Fibroblast of skin of right quadriceps (primary cell): ENCODE measurements at places on chromosomes 13 and 19.

DNA sequence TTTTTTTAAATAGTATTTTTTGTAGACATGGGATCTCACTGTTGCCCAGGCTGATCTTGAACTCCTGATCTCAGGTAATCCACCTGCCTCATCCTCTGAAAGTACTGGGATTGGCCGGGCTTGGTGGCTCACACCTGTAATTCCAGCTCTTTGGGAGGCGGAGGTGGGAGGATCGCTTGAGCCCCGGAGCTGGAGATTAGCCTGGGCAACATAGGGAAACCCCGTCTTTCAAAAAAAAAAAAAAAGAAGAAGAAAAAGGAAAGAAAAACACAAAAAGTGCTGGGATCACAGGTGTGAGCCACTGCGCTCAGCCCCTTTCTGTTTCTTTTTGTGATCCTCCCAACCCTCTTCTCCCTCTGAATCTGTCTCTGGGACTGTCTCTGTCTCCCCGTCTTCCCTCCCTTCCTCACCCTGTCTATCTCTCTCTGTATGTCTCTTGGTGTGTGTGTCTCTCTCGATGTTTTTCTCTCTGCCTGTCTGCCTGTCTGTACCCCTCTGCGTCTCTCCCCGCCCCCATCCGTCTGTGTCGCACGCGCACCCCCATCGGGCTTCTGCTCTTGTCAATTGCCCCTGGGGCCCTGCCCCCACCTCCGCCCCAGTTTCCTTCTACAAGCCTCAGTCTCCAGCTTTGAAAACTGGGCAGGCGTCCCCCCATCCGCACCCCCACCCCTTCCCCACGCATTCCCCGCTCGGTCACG lies 540 bp upstream of the ZFP36 start:
- DNase-seq: no peak

- peak; percentile 93 for DNase-seq
Measured at GRCh38 chr19:2523630-2524311, 47.8 kb downstream of the GADD45B start.

DNA sequence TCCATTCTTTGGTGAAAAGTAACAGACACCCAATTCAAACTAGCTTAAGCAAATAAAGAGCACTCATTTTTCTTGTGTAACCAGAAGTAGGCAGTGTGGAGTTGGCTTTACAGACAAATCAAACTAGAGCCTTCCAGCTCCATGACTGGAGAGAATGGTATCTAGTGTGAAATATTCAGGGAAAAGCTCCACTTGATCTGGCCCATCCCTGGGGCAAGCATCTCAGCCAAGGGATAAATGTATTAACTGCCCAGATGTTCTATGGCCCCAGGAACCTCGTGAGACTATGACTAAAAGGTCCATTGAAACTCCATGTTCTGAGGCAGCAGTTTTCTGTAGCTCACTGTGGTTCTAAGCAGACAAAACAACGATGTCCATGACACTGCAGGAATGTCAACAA lies 49.9 kb downstream of the TBC1D4 start:
- DNase-seq: no peak

GRCh38 chr13:32107973-32108372 lies 76.4 kb downstream of the FRY start:
- DNase-seq: no peak

DNA sequence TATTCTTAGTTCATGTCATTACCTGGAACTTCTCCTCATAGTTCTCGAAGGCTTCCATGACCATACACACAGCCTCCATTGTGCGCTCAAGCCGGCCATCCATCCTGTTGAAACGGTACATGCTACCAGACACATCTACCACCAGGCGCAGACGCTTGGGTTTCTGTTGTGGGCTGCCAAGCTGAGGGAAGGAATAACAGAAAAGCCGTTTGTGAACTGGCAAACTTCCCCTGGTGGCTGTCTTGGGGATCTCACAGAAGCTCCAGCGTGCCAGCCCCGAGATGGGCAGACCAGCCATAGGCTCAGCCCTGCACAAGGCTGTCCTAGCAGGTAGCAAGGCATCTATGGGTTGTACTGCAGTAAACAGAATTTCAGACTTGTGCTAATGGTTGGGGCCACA lies 130.1 kb downstream of the RGCC start:
- DNase-seq: no peak

- no peak for DNase-seq
Measured at GRCh38 chr19:30855442-30855841, 483.3 kb downstream of the ZNF536 start.

- DNase-seq: peak; percentile 96
Measured at GRCh38 chr13:43054803-43055802, 31.7 kb downstream of the DNAJC15 start.

- no peak for DNase-seq
Measured at GRCh38 chr19:51737924-51738323, 13.8 kb downstream of the FPR1 start.

DNA sequence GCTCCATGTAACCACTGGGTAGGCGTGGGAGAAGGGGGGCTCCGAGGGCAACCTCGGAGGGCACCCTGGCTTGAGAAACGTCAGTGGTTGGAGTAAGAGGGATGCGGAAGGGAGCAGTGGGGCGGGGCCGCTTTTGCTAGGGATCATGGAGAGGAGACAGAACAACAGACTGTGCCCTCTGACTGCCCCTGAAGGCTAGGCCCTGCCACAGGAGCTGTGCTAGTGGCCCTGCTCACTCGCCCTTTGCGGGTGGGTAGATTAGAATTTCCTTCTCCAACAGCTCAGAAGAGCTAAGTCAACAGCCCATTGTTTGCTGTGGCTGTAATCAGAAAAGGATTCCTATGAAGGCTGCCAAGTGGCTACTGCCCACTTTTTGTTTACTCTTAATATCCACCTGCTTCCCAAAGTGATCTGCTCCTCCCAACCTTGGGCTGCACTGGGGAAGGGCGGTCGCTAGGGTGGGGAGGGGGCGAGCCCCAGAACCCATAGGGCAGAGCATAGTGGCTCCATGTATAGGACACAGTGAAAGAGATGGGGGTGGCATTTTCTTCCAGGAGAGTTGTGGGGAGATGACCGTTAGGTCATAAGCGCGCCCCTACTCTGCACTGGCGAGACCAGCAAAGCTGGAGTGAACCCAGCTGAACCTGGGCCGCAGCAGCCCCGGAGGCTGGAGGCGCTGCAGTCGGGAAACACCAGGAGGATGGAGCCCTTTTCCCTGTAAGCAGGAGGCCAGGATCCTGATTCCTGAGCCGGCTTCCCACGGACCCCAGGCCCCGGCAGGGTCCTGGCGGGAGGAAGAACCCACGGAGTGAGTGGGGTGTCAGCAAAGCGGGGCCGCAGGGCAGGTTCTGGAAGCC lies 1.9 kb upstream of the C1QTNF9 start:
- DNase-seq: no peak

DNA sequence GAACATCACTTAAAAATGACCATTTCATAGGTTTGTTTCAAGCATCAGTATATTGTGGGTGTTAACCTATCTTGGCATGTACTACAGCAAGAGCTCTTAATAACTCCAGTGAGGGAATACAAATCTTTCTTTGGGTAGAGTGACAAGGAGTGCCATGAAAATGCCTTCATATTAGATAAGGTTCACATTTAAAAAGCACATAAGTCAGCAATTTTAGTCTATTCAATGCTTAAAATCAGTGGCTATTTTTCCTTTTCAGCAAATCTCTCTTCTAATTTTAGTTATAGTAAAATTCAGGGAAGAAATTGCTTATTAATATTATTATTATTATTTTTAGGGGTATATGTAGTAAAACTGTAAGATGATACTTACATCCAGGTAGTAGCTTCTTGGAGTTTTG lies 291.1 kb downstream of the GPC6 start:
- DNase-seq: no peak

DNA sequence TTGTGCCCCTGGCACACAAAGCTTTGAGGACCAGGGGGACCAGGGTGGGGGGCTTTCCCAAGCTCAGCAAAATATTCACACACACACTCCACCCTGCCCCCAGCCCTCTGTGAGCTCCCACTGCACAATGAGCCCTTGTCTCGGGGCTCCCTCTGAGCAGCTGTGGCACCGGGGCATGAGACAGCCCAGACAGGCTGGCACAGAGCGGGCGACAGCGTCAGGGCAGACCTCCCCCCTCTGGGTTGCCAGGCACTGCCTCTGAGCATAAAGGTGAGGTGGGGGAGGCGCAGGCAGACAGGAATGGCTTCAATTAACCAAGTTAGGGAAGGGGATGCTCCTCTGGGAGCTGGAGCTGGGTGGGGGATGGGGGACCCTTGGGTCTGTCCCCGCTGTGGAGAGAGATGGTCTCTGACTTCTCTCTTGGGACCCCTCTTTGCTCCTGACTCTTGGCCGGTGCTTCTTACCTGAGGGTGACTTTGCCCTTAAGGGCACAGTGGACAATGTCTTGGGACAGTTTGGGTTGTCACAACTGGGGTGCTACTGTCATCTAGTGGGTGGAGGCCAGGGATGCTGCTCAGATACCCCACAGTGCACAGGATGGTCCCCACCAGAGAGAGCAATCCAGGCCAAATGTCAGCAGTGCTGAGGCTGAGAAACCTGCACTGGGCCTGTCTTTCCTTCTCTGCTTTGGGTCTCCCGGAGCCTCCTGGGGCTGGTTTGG lies 30.3 kb downstream of the LYL1 start:
- DNase-seq: no peak

- no peak for DNase-seq
Measured at GRCh38 chr13:54884682-54885081, 1856.1 kb downstream of the OLFM4 start.

DNA sequence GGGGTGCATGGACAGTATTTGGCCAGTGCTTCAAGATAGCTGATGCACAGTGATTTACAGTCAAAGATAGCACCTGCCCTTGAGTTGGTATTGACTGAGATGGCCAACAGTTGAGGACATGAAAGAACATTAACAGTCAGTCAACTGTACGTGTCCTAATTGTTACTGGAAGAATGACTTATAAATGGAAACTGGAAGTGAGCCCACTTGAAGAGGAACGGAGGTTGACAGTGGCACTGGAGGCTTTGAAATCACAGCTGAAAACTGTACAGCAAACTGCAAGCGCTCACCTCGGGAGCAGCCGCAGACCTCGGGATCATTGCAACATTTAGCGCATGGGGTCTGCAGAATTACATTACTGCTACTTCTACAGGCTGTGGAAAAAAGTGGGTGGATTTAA lies 77.1 kb downstream of the GGACT start:
- DNase-seq: no peak

- DNase-seq: peak; percentile 83
Measured at GRCh38 chr19:48290771-48291488, 21.0 kb downstream of the ZNF114 start.

DNA sequence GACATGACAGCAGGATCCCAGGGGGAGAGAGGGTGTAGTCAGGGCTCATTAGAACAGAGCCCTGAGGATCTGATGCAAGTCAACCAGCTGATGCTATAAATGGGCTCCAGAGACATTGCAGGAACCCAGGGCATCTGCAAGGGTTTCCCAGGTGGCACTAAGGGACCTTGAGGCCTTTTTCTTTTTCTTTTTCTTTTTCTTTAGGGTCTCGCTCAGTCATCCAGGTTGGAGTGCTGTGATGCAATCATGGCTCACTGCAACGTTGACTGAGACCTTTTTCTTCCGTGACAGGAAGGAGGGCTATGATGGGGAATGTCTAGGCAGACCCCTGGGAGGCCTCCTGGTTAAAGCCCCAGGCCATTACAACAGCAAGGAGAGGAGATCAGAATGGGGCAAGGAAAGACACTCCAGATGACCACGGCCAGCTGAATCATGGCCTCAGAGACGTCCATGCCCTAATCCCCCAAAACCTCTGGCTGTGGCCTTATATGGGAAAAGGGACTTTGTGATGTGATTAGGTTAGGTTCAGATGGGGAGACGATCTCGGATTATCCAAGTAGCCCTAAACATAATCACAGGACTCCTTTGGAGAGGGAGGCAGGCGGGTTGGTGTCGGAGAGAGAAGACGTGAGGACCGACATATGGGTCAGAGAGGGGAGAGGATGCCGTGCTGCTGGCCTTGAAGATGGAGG lies 4.5 kb upstream of the FCGRT start:
- DNase-seq: no peak

GRCh38 chr13:51330791-51331190 lies 8.7 kb upstream of the SERPINE3 start:
- peak; percentile 44 for DNase-seq

DNA sequence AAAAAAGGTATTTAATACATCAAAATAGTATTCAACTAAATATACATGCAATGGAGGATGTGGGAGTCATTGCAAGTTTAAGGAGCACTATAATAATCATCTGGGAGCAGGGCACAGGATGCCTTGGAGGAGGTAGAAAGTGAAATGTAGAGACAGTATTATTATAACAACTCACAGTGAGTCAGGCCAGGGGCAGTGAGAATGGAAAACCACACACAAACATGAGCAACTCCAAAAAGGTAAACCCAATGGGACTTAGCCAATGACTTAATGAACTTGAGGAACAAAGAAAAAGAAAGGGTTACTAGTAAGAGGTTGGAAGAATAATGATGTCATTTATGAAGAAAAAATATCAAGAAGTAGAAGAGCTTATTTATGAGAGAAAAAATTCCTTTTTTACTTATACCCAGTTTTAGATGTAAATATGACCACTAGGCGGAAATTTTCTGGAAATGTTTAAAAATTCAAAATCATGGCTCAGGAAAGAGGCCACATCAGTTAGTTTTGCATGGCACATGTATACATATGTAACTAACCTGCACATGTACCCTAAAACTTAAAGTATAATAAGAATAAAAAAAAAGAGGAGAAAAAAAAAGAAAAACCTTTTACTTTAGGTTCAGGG lies 389.3 kb downstream of the SUCLA2 start:
- peak; percentile 38 for DNase-seq

DNA sequence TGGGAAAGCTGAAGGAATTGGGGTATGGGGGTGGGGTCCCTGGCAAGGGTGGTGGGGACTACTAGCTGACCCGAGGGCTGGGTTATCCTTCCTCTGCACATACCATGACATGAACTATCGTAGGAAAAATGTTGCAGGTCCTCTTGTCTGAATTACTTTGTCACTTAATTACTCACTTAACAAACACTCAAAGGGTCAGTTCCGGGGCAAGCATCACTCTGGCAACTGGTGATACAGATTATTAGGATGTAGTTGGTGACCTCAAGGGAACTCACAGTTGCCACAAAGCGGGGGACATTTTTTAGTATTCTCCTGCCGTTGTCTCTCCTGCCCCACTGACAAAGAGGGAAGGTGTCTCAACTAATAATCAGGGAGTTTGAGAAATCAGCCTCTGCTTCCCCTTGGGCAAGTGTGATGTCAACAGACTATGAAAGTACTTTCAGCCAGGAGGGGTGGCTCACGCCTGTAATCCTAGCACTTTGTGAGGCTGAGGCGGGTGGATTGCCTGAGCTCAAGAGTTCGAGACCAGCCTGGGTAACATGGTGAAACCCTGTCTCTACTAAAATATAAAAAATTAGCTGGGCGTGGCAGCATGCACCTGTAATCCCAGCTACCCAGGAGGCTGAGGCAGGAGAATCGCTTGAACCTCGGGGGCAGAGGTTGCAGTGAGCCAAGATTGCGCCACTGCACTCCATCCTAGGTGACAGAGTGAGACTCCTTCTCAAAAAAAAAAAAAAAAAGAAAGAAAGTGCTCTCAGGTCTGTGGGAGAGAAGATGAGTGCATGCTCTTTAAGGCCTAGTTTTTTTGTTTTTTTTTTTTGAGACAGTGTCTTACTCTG lies 10.3 kb downstream of the DNAJB1 start:
- DNase-seq: peak; percentile 76

DNA sequence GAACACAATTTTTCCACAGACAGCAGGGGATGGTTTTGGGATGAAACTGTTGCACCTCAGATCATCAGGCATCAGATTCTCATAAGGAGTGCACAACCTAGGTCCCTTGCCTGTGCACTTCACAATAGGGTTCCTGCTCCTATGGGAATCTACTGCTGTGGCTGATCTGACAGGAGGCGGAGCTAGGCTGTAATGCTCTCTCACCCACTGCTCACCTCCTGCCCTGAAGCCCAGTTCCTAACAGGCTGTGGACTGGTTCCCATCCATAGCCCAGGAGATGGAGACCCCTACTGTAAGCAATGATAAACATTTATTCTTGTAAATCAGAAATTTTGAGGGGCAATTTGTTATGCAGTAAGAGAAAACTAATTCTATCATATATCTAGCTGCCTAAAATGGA lies 1234.7 kb downstream of the SLITRK1 start:
- DNase-seq: no peak
